ENCODE measurements at places on chromosomes 3 and 15. TPM values are rescaled to one million over a fixed set of nuclear protein-coding genes. Genes with fewer than 3 reads are reported as not detected.

IMPG2 gene
- 0.57 TPM for polyA plus RNA-seq

CADPS gene
- polyA plus RNA-seq, result 17.8 TPM

GOLGA8O gene
- polyA plus RNA-seq, result 0.13 TPM

SCG3 gene
- polyA plus RNA-seq, result 10.0 TPM

NR2F2 gene
- 27.7 TPM for polyA plus RNA-seq

GANC gene
- 31.6 TPM for polyA plus RNA-seq

CPNE9 gene
- polyA plus RNA-seq, result 0.73 TPM

CYP1A1 gene
- polyA plus RNA-seq, result 0.54 TPM

CLRN1 gene
- polyA plus RNA-seq, result 8.7 TPM

MUC4 gene
- 4.4 TPM for polyA plus RNA-seq

GABRG3 gene
- 0.57 TPM for polyA plus RNA-seq

PROK2 gene
- 0.67 TPM for polyA plus RNA-seq

ARHGAP31 gene
- polyA plus RNA-seq, result 5.6 TPM

MST1R gene
- polyA plus RNA-seq, result 49.8 TPM

TUSC7 gene
- polyA plus RNA-seq, result not detected

SLTM gene
- 92.9 TPM for polyA plus RNA-seq

DNA sequence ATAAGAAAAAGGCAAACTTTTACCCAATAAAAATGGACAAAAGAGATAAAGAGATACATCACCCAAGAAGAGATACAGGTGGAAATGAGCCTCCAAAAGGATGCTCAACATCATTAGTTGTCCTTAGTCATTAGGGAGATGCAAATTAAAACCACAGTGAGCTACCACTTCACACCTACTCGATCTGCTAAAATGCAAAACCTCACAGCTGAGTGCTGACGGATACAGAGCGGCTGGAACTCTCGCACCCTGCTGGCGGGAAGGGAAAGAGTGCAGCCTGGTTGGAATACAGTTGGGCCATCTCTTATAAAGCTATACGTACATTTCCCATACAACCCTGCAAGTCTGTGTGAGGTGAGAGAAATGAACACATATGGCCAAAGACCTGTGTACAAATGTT lies 78.5 kb upstream of the PRR20G start:
- DNase-seq, result no peak

GRCh38 chr3:123396171-123397049 lies 52.5 kb downstream of the ADCY5 start:
- no peak for DNase-seq

- no peak for DNase-seq
Measured at GRCh38 chr3:50266017-50266416, 2.9 kb upstream of the SEMA3B start.

- no peak for DNase-seq
Measured at GRCh38 chr3:50671331-50671730, 3.4 kb upstream of the DOCK3 start.

GRCh38 chr3:160977773-160978172 lies 127.4 kb downstream of the B3GALNT1 start:
- DNase-seq, result no peak

DNA sequence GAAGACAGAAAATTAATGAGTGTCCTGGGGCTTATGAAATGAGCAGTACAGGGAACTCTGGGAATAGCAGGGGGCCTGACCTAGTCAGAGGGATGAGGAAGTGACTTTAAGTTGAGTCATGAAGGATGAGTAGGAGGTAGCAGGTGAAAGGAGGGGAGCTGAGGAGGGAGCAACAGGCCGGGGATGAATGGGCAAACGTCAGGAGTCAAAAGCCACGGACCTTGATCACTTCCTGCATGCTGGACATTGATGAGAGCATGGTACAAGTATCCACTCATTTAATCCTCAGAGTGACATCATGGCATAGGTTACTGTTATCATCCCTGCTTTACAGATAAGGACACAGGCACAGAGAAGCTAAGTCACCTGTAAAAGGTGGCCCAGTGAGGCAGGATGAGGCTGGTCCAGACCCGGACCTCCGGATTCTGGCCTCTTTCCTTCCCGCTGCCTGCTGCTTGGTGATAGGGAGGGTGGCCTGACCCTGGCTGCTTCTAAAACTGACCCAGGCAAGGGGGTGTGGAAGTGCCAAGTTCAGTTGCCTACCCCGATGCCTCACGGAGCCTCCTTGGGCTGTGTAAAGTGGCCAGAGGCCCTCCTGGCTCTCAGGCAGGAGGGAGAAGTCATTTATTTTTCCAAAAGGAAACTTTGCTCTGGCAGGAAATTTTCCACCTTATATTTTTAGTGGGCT lies 7.6 kb downstream of the CORO2B start:
- no peak for DNase-seq

- no peak for DNase-seq
Measured at GRCh38 chr3:46564190-46565021, 1.7 kb downstream of the LRRC2 start.

DNA sequence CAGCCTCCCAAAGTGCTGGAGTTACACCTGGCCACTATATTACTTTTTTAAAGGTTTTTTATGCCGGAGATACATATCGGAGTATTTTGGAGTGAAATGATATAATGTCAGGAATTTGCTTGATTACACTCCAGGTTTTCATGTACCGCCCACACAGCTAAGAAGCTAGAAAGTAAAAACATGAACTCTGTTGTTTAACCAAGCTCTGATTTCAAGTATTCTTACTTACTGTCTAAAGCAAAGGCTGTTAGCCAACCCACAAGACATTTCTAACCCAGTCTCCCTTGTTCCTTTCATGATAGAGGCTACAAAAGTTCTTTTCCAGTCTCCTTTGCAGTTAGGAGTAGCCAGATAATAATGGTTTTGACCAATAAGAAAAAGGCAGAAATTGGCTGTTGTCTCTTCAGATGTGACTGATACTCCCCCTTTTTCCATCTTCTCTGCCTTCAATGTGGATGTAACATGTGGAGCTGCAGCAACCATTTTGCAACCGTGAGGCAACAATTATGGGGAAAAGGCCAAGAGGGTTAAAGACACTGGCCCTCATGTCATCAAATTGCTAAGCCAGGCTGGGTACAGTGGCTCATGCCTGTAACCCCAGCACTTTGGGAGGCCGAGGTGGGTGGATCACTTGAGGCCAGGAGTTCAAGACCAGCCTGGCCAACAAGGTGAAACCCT lies 6.1 kb upstream of the CP start:
- DNase-seq, result no peak

GRCh38 chr3:151210676-151211381 lies 7.8 kb upstream of the GPR171 start:
- peak; percentile 92 for DNase-seq

- no peak for DNase-seq
Measured at GRCh38 chr3:10274601-10275000, 18.1 kb downstream of the GHRL start.

GRCh38 chr15:74529921-74530320 lies 11.1 kb upstream of the ARID3B start:
- no peak for DNase-seq

DNA sequence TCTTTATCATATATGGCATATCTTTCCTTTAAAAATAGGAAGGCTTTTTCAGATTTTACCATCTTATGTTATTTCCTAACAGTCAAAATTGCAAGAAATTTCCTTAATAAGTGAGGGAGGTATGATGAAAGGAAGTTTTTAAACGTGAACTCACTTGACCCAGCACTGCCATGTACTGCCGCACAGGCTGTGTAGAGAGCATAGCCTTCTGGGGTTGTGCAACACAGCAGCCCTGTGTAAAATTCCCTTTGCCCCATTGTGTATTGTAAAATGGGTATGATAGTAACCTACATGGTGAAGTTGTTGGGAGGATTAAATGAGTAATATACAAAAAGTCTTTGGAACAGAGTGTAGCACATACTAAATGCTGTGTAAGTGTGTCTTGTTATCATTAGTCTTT lies 78.6 kb downstream of the PEX5L start:
- no peak for DNase-seq

GRCh38 chr15:80031841-80032240 lies 27.6 kb upstream of the ZFAND6 start:
- no peak for DNase-seq

DNA sequence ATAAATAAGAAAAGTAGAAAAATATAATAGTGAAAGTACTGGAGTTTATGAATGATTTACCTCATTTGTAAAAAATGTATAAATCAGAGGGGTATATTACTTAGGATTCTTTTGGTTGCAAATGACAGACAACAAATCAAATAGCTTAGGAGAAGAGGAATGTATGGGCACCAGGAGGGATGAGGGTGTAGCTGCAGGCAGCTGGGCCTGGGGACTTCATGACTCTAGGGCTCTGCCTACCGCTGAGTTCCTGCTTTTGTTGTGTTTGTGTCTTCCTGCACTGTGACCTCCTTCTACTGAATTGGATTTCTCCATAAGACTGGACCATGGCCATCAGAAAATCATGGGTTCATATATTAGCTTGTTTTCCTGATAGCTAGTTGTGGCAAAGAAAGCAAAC lies 27.9 kb upstream of the PDE8A start:
- DNase-seq, result no peak

GRCh38 chr3:125437631-125438435 lies 62.7 kb upstream of the ZNF148 start:
- DNase-seq, result peak; percentile 48

- no peak for DNase-seq
Measured at GRCh38 chr15:64461721-64462162, 1.4 kb downstream of the ZNF609 start.

DNA sequence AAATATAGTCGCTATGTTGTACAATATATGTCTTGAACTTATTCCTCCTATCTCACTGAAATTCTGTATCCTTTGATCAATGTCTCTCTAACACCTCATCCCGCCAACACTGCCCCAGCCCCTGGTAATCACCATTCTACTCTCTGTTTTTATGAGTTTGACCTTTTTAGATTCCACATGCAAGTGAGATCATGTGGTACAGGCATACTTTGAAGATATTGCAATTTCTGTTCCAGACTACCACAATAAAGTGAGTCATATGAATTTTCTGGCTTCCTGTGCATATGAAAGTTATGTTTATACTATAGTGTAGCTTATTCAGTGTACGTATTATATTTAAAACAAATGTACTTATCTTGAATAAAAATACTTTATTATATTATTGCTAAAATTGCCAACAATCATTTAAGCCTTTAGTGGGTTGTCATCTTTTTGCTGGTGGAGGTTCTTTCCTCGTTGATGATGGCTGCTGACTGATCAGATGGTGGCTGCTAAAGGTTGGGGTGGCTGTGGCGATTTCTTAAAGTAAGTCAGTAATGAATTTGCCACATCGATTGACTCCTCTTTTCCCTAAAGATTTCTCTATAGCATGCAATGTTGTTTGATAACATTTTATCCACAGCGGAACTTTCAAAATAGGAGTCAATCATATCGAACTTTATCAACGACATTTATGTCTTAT lies 257.2 kb downstream of the NFKBIZ start:
- DNase-seq, result no peak

DNA sequence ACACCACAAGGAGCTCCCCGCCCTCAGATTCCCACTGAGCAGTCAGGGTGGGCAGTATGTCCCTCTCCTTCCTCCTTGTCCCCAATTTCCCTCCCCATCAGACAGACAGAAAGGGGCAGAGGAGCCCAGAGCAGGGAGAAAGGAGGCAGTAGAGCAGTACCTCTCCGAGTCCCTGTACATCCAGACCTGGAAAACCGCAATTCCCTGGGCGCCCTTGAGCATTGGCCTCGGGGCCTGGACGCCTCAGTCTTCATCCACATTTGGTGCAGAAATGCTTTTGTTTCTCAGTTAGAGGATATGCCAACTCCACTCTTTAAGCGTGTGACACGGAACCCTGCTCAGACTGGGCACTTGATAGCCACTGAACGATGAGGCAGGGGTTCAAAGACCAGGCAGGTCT lies 5.9 kb downstream of the ISG20 start:
- DNase-seq, result no peak

- no peak for DNase-seq
Measured at GRCh38 chr3:191441687-191442086, 19.3 kb upstream of the PYDC2 start.

- no peak for DNase-seq
Measured at GRCh38 chr3:184816614-184817013, 4.6 kb downstream of the VPS8 start.

DNA sequence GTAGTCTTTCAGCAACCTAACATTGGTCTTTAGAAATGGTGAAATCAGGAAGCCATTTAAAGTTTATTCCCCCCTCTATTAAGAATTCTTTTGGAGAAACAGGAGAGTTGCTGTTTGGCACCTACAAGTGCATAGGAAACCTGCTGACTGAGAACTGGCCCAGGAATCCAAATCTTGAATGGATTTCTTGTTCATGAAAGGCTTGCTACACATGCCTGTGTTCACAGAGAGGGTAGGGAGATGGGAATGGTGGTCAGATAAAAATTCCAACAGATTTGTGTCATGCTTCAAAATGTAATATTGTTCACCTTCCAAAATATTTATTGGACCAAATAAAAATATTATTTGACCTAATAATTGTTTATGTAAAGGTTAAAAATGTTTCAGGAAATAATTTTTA lies 24.2 kb upstream of the ZPLD1 start:
- no peak for DNase-seq

DNA sequence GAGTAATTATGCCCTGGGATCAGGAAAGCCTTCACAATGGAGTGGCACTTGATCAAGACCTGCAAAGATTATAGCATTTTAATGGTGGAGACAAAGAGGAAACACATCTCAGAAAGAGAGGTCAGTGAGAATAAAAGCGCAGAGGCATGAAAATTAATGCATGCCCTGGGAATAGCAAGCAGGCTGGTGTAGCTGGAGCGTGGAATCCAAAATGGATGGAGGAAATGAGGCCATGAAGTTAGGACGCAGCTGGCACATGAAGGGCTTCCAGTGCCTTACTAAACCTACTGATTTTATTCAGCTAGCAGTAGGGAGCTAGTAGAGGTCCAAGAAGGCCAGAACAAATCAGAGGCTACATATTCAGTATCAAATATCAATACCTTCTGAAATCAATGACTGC lies 38.1 kb downstream of the TMEM212 start:
- no peak for DNase-seq

DNA sequence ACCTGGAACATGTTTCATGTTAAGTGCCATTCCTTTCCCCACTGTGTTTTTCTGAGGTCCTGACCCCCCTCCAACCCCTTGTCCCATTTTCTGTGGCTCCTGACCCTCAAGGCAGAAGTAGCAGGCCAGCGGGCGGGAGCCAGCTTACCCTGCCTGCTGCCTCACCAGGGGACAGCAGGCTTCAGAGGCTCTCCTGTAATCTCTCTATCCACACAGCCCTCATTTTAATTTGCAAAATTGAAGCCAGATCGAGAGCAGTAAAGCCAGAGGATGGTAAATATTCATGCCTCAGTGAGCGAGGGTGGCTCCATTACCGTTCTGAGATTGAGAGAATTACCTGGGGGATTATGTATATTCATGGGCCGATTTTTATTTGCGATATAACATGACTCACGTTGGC lies 147.6 kb downstream of the DNAJB8 start:
- DNase-seq, result no peak

All from large intestine (tissue), 12 donors.